Ammon's horn (tissue), 1 donor: ENCODE measurements at places on chromosomes 4 and X.

- no peak for DNase-seq
These were observed 2.2 kb downstream of the AKAP17A start for GRCh38 chrX:1593286-1594271.

DNA sequence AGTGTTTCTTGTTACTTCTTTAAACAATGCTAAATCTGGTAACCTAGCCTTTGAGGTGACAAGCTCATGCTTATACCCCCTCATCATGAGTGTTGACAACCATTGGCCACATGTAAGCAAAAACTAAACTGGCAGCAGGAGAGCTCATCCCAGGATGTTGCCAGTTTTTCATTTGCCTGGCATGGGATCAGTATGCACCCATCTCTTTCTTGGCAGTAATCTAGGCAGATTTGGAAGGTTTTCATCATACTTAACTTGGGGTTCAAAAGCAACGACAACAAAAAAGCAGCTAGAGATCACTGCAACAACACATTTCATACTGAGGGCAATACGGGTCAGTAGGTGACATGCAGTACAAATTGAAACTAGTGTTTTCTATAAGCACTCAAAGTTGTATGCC lies 122.0 kb downstream of the PPA2 start:
- no peak for DNase-seq

- DNase-seq = no peak
These were observed 97.4 kb downstream of the HS6ST2 start for GRCh38 chrX:132861076-132861475.

DNA sequence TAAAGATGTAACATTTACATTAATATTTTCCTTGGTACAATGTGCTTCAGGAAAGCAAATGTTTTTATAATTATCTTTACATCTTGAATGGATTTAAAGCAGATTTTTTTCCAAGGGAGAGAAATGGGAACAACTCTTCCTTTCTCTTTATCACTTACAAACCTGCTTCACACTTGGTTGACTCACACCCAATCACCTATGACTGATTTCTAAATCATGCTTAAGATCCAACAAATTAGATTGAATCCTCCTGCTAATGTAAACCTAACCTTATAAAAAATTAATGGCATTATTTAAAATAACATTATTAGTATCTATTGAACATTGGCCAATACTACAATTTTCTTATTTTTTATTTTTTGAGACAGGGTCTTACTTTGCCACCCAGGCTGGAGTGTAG lies 127.1 kb downstream of the INPP4B start:
- no peak for DNase-seq

GRCh38 chr4:185035284-185035683 lies 17.0 kb downstream of the HELT start:
- no peak for DNase-seq

- DNase-seq = no peak
These were observed 90.5 kb upstream of the CCDC160 start for GRCh38 chrX:134146493-134146892.

GRCh38 chr4:112673076-112673475 lies 36.1 kb downstream of the LARP7 start:
- DNase-seq = no peak

- DNase-seq = no peak
These were observed 62.1 kb downstream of the FUNDC1 start for GRCh38 chrX:44480591-44480990.

GRCh38 chr4:62914758-62915157 lies 1494.5 kb downstream of the TECRL start:
- DNase-seq = no peak

GRCh38 chr4:113179996-113180395 lies 130.5 kb downstream of the ANK2 start:
- DNase-seq = no peak

DNA sequence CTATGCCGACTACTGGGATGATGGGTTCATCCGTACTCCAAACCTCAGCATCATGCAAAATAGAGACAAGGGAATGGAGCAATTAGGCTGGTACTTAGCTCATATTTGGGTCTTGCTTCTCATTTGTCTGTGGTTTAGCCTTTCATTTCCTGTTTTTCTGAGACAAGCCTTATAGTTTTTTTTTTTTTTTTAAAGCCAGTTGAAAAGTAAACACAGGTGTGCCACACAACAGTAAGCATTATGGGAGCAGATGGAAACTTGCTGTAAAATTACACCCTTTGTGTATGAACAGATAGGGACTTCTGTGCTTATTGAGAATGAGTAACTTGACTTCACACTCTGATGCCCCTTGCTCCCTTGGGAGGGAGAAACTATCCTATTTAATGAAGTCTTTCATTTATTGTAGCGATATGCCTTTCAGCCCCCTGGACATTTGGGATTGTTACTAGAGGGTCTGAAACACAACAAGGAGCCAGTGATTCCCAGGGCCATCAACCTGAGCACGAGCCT lies 13.7 kb downstream of the RASSF6 start:
- no peak for DNase-seq

DNA sequence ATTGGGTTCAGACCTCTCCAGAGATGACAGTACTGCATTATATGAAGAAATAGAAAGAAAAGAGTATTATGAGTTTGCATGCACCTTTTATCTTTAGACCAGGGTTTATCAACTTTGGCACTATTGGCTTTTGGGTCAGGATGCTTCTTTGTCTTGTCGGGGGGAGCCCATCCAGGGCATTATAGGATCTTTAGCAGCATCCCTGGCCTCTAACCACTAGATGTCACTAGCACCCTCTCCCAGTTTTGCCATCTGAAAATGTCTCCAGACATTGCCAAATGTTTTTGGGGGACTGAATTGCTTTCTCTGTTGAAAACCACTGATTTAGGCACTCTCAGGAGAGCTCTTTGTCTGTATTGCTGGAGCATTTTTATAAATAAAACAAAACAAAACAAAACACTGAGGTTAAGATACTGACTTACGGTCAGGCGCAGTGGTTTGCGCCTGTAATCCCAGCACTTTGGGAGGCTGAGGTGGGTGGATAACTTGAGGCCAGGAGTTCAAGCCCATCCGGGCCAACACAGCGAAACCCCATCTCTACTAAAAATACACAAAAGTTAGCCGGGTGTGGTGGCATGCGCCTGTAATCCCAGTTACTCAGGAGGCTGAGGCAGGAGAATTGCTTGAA lies 23.6 kb downstream of the CA5B start:
- peak; percentile 49 for DNase-seq

DNA sequence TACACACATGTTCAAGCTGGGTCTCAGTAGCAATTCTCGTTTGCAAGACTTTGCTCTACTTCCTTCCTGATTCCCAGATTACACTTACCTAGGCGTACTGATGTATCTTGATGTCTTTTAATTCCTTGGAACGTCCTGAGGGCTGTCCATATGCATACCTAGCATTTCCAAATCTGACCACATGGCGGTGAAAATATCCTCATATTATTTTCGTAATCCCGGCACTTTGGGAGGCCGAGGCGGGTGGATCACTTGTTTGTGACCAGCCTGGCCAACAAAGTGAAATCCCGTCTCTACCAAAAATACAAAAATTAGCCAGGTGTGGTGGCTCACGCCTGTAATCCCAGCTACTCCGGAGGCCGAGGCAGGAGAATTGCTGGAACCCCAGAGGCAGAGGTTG lies 1786.3 kb upstream of the TENM3 start:
- DNase-seq = no peak

- peak; percentile 83 for DNase-seq
These were observed at the start of gene AP1AR for GRCh38 chr4:112231779-112232713. AP1AR (plus strand) TSS chr4:112231787; CDS start chr4:112232092, 305 bp downstream.

DNA sequence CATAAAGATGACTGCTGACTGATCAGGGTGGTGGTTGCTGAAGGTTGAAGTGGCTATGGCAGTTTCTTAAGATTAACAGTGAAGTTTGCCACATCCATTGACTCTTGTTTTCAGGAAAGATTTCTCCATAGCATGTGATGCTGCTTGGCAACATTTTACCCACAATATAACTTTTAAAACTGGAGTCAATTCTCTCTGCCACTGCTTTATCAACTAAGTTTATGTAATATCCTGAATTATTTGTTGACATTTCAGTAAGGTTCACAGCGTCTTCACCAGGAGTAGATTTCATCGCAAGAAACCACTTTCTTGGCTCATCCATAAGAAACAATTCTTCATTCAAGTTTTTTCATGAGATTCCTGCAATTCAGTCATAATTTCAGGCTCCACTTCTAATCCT lies 166.5 kb upstream of the SPRY1 start:
- DNase-seq = no peak

GRCh38 chr4:708631-708933 lies 3.0 kb downstream of the PCGF3 start:
- no peak for DNase-seq

DNA sequence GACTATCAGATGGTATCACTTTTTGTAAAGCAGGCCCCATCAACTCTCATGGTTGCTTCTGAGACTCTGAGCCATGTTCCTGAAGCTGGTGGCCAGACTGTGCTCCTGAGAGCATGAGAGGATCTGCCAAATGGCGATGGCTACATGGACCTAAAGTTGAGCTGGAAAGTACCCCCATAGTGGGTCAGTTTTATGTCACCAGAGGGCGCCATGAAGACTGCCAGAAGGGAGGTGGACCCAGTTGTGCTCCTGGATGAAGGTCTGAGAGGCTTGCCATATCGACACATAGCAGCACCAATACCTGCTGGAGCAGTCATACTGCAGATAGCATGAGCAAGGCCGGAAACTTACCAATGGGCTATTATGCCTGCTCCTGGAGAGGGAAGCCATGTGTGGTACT lies 105.7 kb downstream of the SLITRK2 start:
- DNase-seq = no peak

DNA sequence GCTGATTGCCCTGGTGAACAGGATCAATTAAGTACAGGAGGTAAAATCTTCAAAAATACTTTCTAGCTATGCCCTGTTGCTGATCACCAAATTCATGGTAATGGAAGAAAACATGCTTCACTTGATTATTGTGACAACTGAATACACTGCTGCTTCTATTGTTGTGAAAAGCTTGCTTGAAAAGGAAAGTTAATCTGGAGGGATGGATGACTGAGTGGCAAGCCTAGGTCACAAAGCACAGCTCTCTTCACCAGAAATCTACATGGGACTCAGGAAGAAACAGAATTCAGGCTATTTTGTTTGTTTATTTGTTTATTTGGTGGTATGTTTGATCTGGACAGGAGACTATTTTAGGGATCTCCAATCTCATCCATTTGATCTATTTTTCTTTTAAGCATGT lies 182.0 kb downstream of the MGST2 start:
- DNase-seq = no peak

DNA sequence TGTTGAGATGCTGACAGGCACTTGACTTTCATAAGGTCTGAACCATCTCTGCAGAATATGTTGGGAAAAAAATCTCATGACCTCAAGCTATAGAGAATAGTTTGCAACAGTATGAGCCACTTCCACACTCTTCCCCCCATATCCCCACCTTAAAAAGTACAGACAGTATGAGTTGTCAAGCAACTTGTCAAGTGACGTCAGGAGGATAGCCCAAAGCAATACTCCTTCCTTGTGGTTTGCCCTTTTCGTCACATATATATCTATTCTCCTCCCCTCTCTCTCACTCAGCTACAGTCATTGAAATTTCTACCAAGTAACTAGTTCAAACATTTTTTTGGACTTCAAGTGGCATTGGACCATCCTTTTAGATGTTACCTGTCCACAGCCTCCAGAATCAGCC lies 67.7 kb downstream of the MCF2 start:
- DNase-seq = no peak

DNA sequence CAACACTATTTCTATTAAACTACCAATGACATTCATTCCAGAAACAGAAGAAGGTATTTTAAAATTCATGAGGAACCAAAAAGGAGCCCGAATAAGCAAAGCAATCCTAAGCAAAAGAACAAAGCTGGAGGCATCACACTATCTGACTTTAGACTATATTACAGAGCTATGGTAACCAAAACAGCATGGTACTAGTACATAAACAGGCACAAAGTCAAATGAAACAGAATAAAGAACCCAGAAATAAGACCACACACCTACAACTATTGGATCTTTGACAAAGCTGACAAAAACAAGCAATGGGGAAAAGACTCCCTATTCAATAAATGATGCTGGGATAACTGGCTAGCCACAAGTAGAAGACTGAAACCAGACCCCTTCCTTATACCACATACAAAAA lies 122.3 kb downstream of the ITIH6 start:
- no peak for DNase-seq
